ENCODE measurements at places on chromosomes 5 and 9.

GRCh38 chr9:114090798-114091197, 8.3 kb downstream of the KIF12 start:
- no peak for DNase-seq

DNA sequence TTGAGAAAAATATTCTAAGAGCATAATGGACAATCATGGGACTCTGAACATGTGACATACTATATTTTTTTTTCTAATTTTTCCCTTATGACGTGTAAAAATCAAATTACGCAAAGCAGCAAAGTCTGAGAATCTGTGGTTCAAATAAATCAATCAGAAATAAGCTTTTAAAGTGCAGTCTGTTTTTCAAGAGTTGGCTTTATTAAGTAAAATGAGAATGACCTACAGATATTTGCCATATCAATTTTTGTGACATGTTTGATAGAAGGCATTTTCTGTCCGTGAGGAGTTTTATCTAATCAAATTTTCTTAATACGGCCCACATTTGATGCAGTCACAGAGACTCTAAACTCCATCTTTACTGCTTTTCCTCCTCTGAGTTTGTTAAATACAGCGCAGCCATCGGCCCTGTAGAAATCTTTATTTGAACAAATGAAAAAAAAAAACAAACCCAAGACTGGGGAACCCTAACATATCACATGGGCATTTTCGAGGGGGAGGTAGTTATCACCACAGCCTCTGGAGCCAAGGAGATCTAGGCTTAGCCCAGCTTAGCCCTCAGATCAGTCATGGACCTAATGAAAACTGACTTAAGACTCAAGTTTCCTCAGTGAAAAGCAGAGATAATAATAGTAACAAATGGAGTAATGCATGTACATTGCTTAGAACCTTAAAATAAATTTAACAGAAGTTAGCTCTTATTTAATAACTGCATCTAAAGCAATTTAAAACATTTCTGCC, 263.6 kb upstream of the C9orf72 start:
- no peak for DNase-seq

GRCh38 chr5:79318935-79319614, 83.1 kb downstream of the JMY start:
- DNase-seq, result no peak

DNA sequence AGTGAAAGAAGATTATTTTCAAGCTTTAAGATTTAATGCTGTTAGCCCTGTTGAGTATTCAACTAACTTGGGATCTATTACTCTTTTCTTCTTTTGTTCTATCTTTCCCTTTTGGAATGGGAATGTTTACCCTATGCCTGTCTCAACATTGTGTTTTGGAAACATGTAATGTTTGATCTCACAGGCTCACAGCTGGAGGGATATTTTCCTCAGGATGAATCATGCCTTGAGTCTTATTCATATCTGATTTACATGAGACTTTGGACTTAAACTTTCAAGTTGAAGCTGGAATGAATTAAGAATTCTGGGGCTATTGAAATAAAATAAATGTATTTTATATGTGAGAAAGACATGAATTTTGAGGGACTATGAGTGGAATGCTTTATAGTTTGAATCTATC, 607.8 kb upstream of the PTGER4 start:
- DNase-seq, result no peak

DNA sequence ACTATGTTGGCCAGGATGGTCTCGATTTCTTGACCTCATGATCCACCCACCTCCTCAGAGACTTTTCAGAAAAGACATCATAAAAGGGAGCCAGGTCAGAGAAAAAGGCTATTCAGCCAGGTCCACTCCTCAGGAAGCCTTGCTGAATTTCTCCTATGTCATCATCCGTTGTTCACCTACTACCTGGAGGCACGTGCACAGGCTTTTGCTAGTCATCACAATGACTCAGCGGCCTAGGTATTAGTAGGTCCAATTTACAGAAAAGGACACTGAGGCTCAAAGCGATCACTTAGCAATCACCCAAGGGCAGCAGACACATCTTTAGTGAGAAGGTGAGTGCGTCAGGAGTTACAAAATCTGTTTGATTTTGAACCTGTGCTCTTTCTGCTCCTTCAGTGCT, 72.3 kb upstream of the RAD23B start:
- DNase-seq, result no peak

DNA sequence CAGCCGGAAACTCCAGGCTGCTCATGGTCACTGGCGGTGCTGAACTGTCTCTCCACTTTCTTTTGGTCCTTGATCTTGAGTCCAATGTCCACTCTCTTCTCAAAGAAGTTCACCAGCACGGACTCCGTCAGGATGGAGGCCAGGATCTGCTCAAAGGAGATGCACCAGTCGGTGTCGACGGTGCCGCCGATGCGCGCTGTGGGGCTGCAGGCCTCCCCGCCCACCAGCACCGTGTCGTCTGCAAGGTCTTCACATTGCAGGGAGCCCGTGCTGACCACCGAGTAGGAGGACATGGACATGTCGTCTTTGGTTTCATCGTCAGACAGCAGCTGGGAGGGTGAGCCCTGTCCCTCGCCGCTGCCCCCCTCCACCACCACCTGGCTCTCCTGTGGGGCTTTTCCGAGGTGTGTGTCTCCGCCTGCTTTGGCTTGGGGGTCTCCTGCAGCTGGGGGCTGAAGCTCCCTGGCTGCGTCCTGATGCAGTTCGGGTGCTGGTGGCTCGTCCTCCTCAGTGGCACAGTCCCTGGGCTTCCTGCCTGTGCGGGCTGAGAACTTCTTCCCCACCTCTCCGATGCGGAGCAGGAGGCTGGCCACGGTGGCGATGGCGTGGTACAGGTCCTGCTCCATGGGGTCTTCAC, 5.0 kb upstream of the MRNIP start:
- DNase-seq, result no peak

- DNase-seq, result no peak
Measured at GRCh38 chr9:132545578-132545977, 36.8 kb upstream of the BARHL1 start.

GRCh38 chr5:139687656-139688055, 39.5 kb downstream of the CXXC5 start:
- no peak for DNase-seq

DNA sequence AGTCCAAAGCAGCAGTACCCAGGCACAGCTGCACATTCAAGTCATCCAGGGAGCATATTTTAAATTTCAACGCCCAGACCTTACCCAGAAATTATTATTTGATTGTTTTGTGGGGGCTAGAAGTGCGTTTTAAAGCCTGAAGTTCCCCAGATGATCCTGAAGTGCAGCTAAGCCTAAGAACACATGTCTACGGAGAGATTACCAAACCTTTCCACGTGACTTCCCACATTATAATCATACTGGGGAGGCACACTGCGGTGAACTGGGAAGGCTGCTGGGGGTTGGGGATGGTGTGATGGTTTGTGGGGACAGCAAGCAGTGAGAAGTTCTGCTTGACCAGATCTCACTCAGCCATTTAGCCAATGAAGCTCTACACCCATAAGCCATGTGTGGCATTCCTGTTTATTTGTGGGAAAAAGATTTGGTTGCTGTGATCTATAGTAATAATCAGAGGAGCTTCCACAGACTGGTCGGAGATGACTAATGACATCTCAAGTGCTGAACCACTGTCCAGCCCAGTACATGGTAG, 93.4 kb upstream of the CDH6 start:
- no peak for DNase-seq

- DNase-seq, result no peak
Measured at GRCh38 chr9:89917861-89918260, 313.0 kb downstream of the GADD45G start.

- no peak for DNase-seq
Measured at GRCh38 chr5:64518793-64519192, 13.0 kb downstream of the RGS7BP start.

GRCh38 chr9:133323211-133323610, 12.8 kb downstream of the SURF6 start:
- DNase-seq, result no peak

DNA sequence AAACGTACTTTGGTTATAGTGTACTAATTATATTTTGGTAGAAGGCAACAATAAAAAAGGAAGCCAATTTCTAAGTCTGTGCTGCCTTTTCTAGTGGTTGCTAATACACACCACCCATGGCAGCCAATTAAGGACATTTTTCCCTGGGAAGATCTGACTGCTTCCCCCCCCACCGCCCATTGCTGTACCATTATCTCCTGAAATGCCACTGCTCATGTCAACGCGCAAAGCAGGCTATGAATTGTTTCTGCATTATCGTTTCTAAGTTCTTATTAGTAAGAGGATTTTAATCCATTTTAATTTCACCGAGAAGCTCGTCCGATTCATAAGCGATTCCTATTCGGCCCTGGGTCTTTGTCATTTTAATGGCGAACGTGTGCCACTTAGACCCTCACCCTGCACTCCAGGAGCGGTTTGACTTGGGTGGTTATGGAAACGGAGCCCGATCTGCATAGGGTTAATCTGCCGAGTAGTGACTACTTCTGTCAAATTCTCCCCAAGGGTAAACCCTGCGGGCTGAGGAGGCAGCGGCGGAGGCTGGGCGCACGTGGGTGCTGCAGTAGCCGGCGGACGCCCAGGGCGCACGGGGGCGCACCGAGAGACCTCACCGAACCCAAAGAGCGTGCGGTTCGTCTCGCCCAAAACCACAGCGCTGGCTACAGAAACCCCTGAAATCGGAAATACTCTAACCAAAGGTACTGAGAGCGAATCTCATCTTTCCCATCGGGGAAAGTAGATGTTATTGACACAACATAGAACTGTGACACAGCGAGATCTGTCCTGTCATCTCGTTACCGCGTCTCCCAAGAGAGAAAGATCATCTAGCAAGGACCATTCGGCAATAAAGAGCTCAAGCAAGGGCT, 55.8 kb upstream of the SHC3 start:
- no peak for DNase-seq

DNA sequence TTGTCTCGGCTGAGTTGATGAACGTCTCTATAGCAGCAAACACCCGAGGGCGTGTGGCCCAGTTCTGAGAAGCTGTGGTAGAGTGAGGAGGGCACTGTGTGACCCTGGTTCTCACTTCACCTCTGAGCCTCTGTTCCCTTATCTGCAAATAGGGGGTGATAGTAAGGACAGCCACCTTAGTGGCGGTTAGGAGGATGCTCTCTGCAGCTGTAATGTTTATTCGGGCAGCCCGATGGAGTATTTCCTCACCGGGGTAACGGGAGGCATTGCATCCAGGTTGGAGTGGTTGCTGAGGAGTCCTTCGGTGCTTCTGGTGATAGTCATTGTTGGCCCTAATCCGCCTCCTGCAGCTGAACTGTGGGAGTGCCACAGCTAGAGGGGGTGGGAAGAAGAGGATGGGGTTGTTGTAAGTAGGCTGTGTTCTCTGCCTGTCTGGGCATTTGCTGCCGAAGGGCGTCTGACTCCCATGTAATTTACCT, 13.9 kb downstream of the PRRC2B start:
- DNase-seq, result peak; percentile 56

DNA sequence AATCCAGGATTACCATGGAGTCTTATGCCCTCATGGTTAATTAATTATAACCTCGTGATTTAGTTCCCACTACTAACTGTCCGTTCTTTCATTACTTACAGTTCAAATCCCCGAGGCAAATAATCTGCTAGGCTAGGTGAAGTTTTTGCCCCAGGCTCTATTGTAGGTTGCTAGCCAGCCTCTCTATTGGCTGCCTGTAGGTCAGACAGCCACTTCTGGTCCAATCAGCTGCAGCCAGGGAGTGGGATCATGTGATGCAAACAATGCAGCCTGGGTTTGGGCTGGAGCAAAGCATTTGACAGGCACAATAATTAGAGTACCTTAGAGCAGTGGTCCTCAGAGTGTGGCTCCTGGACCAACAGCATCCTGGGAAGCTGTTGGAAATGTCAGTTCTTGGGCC, 17.7 kb downstream of the TMEM252 start:
- no peak for DNase-seq

GRCh38 chr9:85302938-85303756, 438.6 kb downstream of the AGTPBP1 start:
- no peak for DNase-seq

DNA sequence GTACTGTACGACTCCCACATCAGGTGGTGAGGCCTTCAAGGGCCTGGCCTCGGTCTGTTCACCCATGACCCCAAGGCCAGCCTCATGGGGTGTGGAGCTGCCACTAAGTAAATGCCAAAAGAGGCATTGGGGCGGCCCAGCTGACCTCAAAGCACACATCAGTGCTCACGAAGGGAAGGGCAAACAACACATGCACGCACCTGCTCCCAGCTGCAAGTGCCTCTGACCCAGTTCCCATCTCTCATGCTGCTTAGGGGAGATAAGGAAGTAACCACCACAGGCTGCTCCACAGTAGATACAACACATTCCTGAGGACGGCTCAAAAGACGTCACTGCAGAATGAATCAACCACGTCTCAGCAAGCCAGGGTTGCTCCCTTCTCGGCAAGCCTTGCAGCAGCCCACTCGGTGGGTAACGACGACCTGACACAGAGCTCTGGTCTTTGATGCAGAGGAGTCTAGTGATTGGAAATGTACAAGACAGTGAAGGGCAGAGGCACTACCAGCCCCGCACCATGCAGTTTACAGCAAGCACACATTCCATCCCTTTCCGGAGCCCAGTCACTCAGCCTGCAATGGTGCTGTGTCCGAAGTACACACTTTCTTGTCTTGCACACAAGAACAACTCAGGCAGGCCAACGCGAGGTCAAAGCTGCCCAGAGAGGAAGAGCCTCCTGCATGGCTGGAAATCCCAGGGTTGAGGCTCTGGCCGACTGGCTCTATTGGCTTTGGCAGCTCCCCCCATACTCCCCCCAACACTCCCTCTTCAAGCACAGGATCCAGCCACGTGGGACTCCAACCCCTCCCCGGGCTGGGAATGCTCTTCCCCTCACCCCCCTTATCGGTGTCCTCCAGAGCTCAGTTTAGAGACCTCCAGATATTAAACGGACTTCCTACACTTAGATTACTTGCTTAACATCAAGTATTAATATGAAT, 31.8 kb downstream of the FABP6 start:
- DNase-seq, result no peak

DNA sequence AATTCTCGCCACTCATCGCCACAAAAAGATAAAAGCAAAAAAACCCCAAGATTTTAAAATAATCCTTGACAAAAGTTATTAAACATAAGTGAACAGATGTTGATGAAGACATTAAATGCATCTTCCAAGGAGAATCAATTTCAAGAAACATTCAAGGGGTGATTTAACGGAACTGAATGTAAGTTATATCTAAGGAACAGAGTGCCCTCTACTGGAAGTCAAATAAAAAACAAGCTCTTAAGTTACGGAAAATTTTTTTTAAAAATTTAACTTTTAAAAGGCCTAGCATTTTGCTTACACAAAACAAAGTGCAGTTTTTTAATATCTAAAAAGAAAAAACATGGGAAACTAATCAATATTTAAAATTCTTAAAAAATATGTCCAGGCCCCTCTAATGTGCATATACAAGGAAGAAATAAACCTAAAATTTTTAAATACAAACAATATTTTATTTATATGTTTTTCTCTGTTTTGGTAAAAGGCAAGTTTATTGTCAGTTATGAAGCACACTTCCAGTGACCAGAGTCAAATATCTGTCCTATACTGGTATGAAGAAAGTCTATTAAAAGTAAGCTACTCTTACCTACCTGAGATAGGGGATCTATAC, 28.0 kb downstream of the TEX10 start:
- peak; percentile 26 for DNase-seq

All from midbrain (tissue), 1 donor.